ENCODE measurements at places on chromosomes 13 and 19. TPM values are rescaled to one million over a fixed set of nuclear protein-coding genes. Genes with fewer than 3 reads are reported as not detected.

DNA sequence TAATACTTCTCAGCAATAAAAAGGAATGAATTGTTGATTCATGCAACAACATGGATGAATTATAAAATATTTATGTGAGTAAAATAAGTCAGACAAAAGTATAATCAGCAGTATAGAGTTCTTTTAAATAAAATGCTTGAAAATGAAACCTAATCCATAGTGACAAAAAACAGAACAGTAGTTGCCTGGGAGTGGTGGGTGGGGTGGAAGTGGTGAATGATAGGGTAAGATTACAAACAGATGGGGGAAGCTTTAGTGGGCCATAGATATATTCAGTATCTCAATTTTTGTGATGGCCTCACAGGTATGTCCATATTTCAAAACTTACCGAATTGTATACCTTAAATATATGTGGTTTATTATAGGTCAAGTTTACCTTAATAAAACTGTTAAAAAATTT is 124.9 kb upstream of the UBL3 start:
- no peak overlapping the region for H3K4me3 ChIP-seq
- DNase-seq: no peak
- no peak overlapping the region for H3K27ac ChIP-seq
- no peaks in the 10 kb centered on the region for H3K4me1 ChIP-seq
- no peaks in the 10 kb centered on the region for H3K36me3 ChIP-seq

DNA sequence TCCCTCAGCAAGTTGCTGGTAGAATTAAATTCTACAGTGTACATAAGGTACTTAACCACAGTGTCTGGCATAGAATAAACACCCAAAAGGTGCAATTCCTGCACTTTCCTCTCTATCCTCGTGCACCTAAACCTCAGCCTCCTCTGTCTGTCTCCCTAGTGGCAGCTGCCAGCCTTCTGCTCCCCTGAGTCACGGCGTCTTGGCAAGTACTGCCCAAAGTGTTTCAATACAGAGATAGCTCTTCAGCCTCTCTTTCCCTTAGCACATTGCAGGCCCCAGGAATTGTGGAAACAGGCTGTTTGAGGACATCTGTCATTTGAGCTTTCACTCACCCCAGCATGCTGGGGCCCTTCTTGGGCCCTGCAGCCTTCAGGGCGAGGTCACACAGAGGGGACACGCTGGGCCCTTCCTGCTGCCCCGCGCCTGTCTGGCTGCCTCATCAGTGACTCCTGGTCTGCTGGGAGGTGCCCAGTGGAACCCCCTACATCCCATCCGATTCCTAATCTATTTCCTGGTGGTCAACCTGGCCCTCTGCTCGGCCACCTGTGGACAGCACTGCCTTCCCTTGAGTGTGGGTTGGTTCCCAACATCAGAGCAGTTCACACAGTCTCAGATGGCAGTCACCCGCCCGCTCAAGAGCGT is 19.3 kb downstream of the COL4A2 start:
- peak overlapping the region; percentile 49 for H3K27ac ChIP-seq
- H3K4me3 ChIP-seq: no peak overlapping the region
- H3K27me3 ChIP-seq: no peaks in the 10 kb centered on the region
- peaks cover 29% of the 10 kb centered on the region for H3K4me1 ChIP-seq
- DNase-seq: no peak

- H3K36me3 ChIP-seq: no peaks in the 10 kb centered on the region
- no peak overlapping the region for H3K27ac ChIP-seq
- H3K4me3 ChIP-seq: no peak overlapping the region
- no peak for DNase-seq
- no peaks in the 10 kb centered on the region for H3K4me1 ChIP-seq
Observed at GRCh38 chr19:54262470-54262869, 5.4 kb upstream of the LILRB5 start.

Gene EID2B
- 17.5 TPM for total RNA-seq

Gene SLC46A3
- 11.6 TPM for total RNA-seq

DNA sequence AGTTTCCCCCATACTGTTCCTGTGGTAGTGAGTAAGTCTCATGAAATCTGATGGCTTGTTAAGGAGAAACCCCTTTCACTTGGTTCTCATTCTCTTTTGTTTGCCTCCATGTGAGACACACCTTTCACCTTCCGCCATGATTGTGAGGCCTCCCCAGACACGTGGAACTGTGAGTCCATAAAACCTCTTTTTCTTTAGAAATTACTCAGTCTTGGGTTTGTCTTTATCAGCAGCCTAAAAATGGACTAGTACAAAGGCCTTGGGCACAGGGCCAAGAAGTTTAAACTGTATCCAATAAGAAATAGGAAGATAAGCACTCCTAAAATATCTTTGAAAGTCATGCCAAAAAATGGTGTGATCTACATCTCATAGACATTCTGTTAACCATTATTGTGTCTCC is 176.9 kb downstream of the TBC1D4 start:
- no peak overlapping the region for H3K27ac ChIP-seq
- peaks cover 10% of the 10 kb centered on the region for H3K4me1 ChIP-seq
- H3K4me3 ChIP-seq: no peak overlapping the region
- no peaks in the 10 kb centered on the region for H3K27me3 ChIP-seq
- DNase-seq: peak; percentile 59

Gene RFPL4AL1
- not detected for total RNA-seq

Gene LRRC63
- 0.81 TPM for total RNA-seq

Gene PTH2
- total RNA-seq: 6.2 TPM

Gene TMC4
- total RNA-seq: 0.74 TPM

Gene CYP4F2
- not detected for total RNA-seq

DNA sequence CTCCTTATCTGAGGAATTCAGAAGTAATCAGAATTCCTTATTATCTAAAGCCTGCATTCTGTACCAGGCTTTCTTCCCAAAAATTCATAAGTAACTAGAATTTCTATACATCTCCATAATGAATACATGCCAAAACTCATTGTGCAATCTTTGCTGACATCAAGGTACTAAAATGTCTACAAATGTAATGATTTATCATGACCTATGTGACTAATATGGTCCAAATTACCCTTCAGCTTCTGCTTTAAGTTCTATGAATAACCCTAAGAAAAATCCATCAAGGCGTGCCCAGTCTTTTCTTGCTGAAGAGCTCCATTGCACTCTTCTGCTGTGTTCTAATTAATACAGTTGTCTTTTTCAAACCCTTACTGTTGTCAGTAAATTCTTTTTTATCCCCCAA is 58.5 kb upstream of the SLITRK1 start:
- no peak overlapping the region for H3K4me3 ChIP-seq
- no peaks in the 10 kb centered on the region for H3K36me3 ChIP-seq
- H3K4me1 ChIP-seq: no peaks in the 10 kb centered on the region

DNA sequence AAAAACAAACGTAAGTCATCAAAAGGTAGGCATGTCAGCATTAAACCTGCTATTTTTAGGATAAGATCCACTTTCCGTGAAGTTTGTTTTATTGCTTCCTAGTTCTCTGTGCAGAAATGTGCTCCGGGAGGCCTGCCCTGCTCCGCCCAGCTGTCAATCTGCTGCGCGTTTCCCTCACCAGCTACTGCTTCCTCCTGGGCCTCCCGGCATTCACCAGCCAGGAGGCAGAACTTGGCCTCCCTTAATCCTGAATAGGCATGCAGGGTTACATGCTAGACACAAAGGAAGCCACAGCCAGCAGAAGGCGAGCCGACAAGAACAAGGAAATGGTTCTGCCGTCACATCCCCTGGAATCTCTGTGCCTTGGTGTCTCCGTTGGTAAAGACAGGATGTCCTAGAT is 386.2 kb downstream of the IRS2 start:
- no peak overlapping the region for H3K27ac ChIP-seq
- no peaks in the 10 kb centered on the region for H3K4me1 ChIP-seq
- no peak overlapping the region for H3K4me3 ChIP-seq
- H3K27me3 ChIP-seq: no peaks in the 10 kb centered on the region
- no peaks in the 10 kb centered on the region for H3K36me3 ChIP-seq

Gene FRY
- 13.2 TPM for total RNA-seq

DNA sequence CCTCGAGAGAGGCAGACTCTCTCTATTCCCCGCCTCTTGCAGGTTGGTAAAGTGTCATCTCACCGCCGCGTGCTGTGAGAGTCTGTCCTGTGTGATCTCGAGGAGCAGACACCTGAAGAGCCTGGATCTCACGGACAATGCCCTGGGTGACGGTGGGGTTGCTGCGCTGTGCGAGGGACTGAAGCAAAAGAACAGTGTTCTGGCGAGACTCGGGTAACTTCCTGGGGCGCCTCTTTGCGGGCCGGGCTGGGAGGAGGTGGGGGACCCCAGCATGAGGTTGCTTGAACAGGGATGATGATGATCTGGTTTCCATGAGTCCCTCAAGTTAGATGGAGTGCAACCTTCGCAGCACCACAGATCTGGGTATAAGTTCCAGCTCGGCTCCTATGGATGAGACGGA is 67.0 kb downstream of the NLRP5 start:
- H3K4me3 ChIP-seq: no peak overlapping the region
- H3K27me3 ChIP-seq: no peaks in the 10 kb centered on the region
- no peak overlapping the region for H3K27ac ChIP-seq
- DNase-seq: no peak

Gene NLRP11
- total RNA-seq: not detected

DNA sequence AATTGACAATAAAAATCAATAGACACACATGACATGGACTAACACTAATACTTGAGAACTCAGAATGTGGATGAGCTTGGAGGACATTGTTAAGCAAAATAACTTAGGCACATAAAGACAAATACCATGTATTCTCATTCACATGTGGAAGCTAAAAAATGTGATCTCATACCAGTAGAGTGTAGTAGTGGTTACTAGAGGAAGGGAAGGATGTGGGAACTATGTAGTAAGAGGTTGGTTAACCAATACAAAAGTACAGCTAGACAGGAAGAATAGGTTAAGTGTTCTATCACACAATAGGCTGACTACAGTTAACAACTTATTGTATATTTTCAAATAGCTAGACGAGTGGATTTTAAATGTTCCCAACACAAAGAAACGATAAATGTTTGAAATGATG is 415.8 kb upstream of the KLF12 start:
- no peak for DNase-seq
- no peaks in the 10 kb centered on the region for H3K27me3 ChIP-seq
- H3K4me3 ChIP-seq: no peak overlapping the region

Gene ZNF816
- total RNA-seq: 11.7 TPM

- no peaks in the 10 kb centered on the region for H3K36me3 ChIP-seq
- peak; percentile 50 for DNase-seq
- no peak overlapping the region for H3K27ac ChIP-seq
- H3K4me1 ChIP-seq: no peaks in the 10 kb centered on the region
- no peaks in the 10 kb centered on the region for H3K27me3 ChIP-seq
- no peak overlapping the region for H3K4me3 ChIP-seq
Observed at GRCh38 chr19:42540071-42540553, 11.8 kb upstream of the CEACAM1 start.

Gene ZNF471
- 1.7 TPM for total RNA-seq

DNA sequence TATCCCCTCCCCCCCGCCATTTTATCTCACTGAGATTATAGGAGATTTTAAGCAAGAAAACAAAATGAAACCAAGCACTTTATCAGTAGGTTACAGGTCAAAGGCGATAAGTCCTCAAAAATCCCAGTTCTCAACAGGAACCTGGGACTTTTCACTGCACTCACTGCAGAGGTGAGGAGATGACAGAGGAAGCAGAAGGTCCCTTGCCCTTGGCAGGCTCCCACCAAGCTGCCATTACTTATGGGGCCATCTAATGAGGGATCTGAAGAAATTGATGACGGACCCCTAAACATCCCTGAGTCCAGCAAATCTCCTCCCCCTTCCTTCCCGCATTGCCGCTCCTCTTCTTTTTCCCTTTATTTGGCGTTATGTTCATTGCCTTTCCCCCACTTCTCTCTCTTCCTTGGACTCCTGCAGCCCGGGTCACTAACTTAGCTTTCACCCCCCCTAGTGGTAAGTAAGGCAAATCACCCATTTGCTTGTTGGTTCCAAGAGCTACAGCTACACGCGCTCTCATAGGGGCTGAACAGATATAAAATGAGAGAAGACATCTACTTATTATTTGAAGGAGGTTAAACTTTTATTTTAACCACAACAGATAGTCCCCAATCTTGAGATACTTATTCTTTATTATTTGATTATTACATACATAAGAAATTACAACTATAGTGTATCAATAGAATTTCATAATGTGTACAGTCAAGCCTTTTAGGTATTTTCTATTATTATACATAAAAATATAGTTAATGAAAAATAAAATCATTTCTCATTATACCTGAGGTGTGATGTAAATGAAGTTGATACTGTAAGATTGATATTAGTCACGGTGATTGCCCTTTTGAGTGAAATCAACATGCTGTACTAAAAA is 52.0 kb upstream of the ARGLU1 start:
- peak; percentile 84 for DNase-seq
- H3K4me1 ChIP-seq: no peaks in the 10 kb centered on the region
- no peaks in the 10 kb centered on the region for H3K27me3 ChIP-seq
- H3K36me3 ChIP-seq: no peaks in the 10 kb centered on the region
- no peak overlapping the region for H3K27ac ChIP-seq
- H3K4me3 ChIP-seq: no peak overlapping the region

- H3K4me3 ChIP-seq: no peak overlapping the region
- H3K27me3 ChIP-seq: peaks cover 56% of the 10 kb centered on the region
- H3K27ac ChIP-seq: no peak overlapping the region
- DNase-seq: peak; percentile 32
- no peaks in the 10 kb centered on the region for H3K36me3 ChIP-seq
Observed at GRCh38 chr19:33221638-33222037, 4.0 kb downstream of the SLC7A10 start.

DNA sequence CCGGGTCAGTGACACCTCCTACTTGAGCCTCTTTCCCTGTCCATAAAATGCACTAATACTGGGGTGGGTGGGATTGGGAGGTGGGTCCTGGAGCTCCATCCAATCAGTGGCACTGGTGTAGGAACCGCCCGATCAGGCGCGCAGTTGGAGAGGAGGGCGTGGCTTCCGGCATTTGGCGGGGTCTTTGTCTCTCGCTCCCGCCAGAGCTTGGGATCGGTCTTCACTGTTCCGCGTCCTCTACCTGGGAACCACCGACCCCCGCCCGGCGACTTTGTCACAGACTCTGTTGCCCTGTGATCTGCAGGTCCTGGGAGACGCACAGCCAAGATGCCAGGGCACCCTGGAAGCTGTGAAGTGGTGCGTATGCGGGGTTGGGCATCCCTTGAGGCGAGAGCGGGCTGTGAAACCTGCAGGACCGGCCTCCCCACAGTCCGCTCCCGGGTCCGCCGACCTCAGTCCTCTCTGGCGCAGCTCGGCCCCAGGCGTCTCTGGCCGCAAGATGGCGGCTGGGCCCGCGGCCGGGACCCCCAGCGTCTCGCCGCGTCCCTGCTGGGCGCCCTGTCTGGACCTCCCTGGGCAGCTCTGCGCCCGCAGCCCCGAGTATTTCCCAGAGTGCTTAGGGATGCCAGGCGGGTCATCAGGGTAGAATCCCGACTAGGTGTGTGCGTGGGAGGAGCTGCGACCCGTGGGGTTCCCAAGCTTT is 41.6 kb upstream of the ZNF730 start:
- H3K27me3 ChIP-seq: no peaks in the 10 kb centered on the region
- H3K4me1 ChIP-seq: peaks cover 6% of the 10 kb centered on the region
- no peaks in the 10 kb centered on the region for H3K36me3 ChIP-seq
- peak overlapping the region; percentile 79 for H3K4me3 ChIP-seq

Gene CYP2A7
- total RNA-seq: not detected

Gene ICAM4
- 23.4 TPM for total RNA-seq

- peaks cover 16% of the 10 kb centered on the region for H3K4me1 ChIP-seq
- H3K4me3 ChIP-seq: no peak overlapping the region
- H3K27ac ChIP-seq: no peak overlapping the region
- no peaks in the 10 kb centered on the region for H3K27me3 ChIP-seq
- peaks cover 44% of the 10 kb centered on the region for H3K36me3 ChIP-seq
- no peak for DNase-seq
Observed at GRCh38 chr19:34193876-34194275, 21.6 kb downstream of the LSM14A start.

Measured in cardiac muscle cell (in vitro differentiated cells and primary cell).